Frontal cortex (tissue), 4 donors: ENCODE measurements at places on chromosomes 4 and X.
A peak's percentile ranks its signal among the peaks of the same experiment; 100 is the strongest.

GRCh38 chrX:25599061-25599460, 539.1 kb upstream of the MAGEB18 start:
- no peak for DNase-seq

DNA sequence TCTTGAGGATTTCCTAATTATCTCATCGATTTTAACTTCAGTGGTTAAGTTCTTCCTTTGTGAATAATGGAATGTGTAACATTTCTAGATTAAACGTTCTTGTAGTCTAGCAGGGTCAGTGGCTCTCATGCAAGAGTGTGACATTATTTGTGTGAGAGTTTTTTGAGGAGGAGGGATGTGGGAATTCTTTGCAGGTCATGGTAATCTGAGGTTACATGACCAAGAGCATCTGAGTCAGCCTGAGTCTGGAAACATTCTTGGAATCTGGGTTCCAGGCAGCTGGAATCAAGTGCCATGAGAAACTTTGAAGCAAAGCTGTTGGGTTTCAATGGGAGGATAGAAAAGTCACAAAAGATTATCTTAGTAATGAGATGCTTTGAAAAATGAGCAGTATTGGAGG, 49.5 kb downstream of the GK start:
- no peak for DNase-seq

DNA sequence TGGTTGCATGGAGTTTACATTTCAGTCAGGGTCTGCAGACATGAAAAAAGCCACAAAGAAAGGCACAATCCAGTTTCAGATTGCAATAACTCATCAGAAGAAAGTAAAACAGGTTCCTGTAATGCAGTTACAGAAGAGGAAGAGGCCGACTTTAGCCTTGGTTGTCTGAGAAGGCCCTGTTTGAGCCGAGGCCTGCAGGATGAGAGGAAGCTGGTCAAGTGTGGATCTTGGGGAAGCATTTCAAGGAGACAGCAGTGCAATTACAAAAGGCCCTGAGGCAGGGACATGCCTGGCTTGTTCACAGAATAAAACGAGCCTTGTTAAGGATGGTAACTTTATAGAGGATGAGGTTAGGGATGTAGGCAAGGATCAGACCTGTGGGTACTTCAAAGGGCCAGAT, 62.4 kb downstream of the AFF2 start:
- DNase-seq: no peak

DNA sequence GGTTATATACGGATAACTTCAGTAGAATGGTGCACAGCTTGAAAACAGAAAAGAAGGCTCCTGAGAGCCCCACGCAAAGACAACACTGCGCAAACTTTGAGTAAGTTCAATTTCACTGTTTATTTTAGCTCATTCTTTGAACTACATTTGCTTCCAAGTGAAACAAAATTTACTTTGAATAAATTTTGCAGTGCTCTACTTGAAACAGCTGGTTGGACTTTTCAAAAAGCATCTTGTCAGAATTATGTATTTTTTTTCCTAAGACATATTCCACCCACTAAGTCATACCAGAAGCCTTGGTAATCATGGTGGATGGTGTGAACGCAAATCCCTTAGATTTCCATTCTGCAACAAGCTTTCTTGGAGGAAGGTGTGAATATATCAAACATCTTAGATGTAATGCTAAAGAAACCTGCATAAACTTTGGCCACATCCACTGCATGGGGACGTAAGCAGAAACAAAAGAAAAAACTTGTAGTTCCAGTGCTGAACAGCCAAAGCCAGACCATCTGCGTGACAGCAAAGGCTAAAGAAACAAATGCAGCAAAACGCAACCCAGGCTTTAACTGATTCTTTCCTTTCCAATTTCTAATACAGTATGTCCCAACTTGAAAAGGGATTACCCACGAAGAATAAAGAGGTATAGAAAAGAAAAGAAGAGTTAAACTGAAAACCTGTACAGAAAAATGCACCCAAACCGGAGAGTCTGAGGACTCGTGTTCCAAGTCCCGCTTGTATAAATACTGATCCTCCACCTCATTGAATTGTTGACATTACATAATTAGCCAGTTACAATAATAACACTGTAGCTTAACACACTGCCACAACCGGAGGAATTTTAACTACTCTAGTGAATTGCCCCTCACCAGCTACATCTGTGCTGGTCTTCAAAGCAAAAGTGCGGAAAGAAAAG, 90.9 kb downstream of the SH3RF1 start:
- DNase-seq: no peak

DNA sequence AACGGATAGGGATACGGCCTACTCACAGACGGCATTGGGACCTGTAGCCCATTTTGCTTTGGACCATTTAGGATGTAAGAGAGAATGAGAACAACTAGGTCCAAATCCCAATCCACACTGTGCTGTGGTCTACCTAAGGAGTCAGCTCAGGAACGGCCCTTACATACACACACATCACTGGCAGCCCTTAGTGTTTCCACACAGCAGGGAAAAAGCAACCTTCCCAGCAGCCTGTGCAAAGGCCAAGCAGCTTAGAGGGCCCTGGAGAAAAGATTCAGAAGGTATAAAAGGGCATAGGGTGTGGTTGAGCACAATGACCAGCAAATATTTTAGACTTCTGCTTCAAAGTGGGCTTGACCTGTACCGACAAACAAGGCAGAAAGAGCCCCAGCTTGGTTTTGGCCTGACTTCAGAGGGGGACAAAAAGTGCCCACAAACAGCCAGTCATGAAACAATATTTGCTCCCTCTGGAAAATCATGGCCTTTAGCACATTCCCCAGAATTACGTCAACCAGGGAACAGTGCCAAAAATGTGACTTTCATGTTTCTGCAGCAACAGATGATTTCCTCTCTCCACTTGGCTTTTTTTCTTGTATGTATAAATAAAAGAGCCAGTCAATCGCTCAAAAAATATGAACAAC, 359.5 kb upstream of the FGF16 start:
- DNase-seq: no peak

- DNase-seq: no peak
Observed at GRCh38 chrX:153398275-153398960, 2.7 kb downstream of the PNMA6E start.

DNA sequence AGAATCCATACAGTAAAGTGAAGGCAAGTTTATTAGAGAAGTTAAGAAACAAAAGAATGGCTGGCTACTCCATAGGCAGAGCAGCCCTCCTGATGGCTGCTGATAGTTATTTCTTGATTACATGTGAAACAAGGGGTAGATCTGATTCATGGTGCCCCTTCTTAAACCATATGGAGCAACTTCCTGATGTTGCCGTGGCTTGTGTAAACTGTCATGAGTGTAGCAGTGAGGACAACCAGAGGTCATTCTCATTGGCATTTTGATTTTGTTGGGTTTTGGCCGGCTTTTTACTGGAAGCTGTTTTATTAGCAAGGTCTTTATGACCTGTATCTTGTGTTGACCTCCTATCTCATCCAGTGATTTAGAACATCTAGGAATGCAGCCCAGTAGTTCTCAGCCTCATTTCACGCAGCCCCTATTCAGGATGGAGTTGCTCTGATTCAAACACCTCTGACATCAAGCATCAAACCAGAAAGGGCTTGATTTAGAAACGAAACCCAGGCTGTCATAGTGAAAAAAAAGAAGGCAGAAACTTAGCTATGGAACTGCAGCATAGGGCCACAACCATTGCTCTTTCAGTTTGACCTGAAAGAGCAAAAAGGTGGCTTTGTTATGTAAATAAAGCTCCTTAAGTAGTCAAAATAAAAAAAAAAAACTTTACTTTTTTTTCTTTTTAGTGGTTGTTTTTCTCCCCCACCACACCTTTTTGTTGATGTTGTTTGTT, 37.8 kb downstream of the SPCS3 start:
- DNase-seq: no peak

GRCh38 chr4:94577136-94577535, 125.4 kb downstream of the PDLIM5 start:
- DNase-seq: peak; percentile 8

DNA sequence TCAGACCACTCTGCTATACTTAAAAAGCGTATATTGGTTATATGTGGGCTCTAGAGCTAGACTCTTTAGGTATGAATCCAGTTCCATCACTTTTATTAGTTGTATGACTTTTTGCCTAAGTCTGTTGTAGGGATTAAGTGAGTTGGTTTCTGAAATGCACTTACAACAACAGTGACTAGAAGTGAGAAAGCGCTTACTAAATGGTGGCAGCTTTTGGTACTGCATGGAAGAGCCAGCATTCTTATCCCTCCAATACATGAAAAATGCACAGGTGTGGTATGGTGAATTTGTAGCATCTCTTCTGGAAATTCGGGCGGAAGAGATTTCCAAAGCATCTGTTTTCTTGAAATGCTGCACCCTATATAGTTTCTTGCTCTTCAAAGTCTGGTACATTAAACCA, 117.1 kb downstream of the SPANXA1 start:
- no peak for DNase-seq

DNA sequence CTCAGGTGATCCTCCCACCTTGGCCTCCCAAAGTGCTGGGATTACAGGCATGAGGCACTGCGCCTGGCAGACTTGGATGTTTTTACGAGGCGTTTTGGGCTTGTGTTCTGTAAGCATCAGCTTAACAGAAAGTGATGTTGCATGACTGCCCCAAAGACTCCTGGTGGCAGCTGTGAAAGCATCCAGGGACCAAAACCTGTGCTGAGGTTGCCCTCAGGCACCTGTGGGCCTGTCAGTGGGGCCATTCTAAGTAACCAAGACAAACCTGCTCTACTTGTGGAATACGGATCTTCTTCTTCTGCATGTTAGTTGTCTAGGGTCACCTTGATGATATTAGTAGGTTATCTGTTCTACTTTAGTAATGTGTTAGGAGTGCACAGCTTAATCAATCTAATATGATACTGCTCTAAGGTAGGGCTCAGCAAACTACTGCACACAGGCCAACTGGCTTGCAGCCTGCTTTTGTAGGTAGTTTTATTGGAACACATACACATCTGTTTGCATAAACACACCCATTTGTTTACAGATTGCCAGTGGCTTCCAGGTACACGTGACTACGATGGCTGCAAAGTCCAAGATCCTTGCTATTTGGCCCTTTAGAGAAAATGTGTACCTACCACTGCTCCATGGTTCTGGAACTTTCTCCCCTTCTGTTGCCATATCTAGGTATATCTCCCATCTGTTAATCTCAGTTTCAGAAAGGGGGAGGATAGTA, 136.7 kb downstream of the GPR143 start:
- DNase-seq: no peak

- DNase-seq: no peak
Observed at GRCh38 chrX:57044245-57044644, 48.9 kb upstream of the SPIN3 start.

GRCh38 chr4:141912831-141913230, 276.4 kb downstream of the IL15 start:
- DNase-seq: no peak

- no peak for DNase-seq
Observed at GRCh38 chr4:143251348-143251747, 66.6 kb downstream of the USP38 start.

DNA sequence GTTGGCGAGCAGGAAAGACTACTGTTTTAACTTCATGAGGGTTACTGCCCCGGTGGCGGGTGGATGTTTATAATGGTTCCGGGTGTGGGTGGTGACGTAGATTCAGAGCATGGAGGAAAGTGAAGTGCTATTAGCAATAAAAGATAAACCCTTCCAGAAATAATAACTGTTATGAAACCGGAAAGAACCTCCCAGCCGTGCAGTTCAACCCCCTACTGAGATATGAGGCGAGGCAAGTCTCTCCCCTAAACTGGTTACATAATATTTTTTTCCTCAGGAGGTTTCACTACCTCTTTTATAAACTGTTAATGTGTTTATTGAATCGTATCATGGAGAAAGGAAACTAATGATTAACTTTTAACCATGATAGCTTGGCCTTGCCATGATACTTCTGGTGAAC, 33.9 kb upstream of the STIM2 start:
- no peak for DNase-seq

DNA sequence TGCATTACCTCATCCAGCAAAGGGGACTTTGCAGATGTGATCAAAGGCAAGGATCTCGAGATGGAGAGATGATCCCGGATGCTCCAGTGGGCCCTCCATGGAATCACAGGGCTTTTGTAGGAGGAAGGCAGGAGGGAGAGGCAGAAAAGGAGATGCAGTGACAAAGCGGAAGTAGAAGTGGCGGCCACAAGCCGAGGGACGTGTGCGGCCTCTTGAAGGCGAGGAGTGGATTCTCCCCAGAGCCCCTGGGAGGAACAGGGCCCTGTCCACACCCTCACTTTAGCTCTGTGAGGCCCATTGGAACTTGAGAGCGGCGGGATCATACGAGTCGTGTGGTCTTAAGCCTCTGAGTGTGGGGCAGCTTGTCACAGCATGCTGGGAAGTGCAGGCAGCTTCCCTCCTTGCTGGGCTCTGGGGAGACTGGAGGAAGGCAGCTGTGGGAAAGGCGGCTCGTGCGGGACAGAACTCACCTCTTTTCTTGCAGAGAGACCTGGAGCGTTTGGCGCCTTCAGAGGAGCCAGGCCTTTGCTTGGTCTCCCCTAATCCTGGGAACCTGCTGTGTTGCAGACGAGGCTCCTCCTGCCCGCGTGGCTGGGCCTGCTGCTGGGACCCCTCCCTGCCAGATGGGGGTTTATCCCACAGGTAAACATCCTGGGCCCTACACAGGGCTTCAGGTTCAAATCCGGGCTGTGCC, 10.2 kb downstream of the SH3TC1 start:
- no peak for DNase-seq
